Left lobe of liver (tissue), 2 donors: ENCODE measurements at places on chromosomes 2 and 18. TPM values are rescaled to one million over a fixed set of nuclear protein-coding genes. Genes with fewer than 3 reads are reported as not detected.

DNA sequence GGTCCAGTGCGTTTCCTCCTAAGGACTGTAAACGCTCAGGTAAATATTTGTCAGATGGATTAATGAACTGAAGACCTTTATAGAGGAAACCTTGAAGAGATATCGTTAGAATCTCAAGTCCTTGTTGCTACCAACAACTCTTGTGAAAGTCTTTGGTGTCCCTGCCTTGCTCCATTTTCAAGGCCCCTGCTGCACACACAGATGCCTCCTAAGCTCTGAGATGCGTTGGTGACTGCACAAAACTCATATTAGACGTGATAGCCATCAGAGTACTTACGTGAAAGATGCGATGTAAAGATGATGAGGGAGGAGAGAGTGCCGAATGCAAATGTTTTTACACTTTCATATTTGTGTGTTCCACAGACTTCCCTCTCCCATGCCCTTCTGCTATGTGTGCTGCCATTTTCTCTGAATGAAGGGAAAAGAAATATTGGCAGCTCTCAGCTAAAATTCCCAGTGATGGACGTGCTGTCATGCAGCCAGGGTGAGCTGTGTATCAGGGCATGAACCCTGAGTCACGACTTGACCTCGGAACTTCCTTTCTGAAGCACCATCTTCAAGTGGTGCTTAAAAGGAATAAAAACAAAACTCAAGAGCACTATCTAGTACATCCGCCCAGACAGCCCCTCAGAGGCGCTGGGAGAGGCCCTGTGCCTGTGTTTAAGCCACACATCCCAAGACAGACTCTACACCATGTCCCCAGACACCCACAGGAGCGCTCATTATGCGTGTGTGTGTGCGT is 117.4 kb downstream of the FAM210A start:
- DNase-seq, result no peak

SIX3 gene
- total RNA-seq, result not detected

REG1B gene
- total RNA-seq, result 4.9 TPM

GRCh38 chr2:48749291-48750127 is 6.0 kb downstream of the LHCGR start:
- DNase-seq, result no peak

GRCh38 chr2:128282246-128282975 is 36.3 kb downstream of the HS6ST1 start:
- no peak for DNase-seq

ST8SIA3 gene
- not detected for total RNA-seq

ANKRD62 gene
- not detected for total RNA-seq

ALMS1 gene
- total RNA-seq, result 6.0 TPM

DNA sequence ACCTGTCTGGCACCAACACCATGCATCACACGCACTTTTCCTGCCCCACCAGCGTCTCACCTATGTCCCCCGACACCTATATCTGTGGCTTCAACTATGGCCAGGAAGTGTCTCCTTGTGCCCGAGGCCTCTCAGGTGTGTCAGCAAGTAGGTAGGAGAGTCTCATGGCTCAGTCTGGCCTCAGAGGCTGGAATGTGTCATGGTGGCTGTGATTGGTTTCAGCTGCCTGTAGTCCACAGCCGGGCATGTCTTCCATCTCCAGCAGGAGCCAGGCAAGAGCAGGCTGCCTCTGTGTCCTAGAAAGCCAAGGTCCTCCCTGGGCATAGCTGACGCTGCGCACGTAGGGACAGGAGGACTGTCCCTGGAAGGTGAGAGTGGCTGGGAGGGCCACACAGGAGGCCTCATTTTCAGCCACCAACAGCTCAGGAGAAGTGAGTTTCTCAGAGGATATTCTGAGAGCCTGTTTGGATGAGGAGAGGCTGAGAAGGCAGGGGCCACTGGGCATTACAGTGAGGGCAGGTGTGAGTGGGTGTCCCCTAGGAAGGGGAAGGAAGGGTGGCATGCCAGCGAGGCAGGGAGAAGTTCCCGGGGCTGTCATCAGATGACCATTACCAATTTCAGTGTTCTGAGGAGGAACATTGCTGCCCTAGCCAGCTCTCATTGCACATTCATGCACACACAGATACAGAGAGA is 47.2 kb downstream of the SDC1 start:
- peak; percentile 48 for DNase-seq

- no peak for DNase-seq
These were observed 356.9 kb downstream of the SETBP1 start for GRCh38 chr18:45037618-45038017.

DNA sequence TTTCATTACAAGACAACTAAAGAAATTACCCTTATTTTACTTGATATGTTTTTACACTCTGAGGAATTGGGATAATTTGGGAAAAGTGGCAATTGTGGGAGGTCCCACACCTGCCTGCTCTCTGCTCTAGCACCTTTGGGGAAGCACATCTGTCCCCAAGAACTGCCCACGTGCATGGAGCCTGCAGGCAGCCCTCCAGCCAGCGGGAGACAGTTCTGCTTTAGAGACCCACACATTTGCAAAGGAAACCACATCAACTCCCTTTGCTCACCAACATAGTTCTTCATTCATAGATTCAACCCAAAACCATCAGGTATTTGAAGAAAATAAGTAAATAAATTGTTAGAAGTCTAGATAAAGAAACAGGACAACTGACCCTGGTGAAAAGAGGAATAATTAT is 239.9 kb upstream of the ID2 start:
- no peak for DNase-seq

DNA sequence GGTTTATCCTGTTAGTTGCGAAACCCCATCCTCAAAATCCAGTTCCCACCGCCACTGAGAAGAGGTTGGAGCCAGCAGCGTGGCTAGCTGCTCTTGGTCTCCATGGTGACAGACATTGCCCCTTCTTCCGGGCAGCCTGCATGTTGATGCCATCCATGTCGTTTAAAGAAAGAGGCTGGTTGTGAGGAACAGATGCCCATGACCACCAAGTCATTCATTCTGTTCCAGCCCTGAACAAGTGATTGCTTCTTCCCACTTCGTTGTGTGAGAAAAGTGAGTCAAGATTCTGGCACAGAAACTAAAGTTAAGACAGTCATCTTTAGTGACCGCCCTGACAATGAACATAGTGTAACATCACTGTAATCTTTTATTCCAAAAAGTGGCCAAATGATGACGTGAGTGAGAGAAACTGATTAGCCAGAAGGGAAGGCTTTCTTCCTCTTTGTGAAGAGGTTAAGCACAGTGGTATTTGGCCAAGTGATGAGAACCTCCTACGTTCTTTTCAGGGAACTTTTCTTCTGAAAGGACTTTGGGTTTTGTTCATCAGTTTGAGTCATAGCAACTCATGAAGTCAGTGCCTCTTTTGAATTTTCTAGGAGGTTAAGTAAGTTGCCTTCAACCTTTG is 272.5 kb downstream of the GALR1 start:
- DNase-seq, result no peak

- DNase-seq, result no peak
These were observed 23.2 kb downstream of the FAM124B start for GRCh38 chr2:224378701-224379097.

DNA sequence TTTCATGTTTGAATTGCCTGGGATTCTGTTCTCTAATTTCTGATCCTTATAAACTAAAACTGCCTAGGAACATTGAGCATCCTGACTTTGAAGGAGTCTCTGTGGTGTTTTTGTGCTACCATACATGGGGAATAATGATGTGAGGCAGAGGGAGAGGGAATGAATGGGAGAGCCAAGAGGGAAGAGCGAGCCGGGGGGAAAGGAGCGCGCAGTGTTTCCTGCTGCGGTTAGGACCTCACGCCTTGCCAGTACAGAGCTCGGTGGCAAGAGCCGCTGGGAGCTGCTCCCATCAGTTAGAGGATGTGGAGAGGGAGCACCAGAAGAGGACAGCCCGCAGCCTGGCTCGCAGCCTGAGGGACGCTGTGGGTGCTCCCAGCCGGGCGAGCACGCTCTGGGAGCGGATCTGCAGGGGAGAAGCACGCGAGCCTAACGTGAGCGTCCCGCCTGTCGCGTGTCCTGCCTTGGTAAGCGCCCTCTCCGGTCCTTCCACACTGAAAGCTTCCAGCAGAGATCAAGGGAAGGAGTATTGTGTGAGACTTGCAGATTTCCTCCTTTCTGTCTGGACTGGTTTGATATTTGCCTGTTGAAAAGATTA is 114.7 kb downstream of the FAM210A start:
- no peak for DNase-seq

TUBA4A gene
- total RNA-seq, result 29.0 TPM

PLEK gene
- total RNA-seq, result 2.9 TPM

TXNDC2 gene
- total RNA-seq, result not detected

ALK gene
- total RNA-seq, result not detected

DNA sequence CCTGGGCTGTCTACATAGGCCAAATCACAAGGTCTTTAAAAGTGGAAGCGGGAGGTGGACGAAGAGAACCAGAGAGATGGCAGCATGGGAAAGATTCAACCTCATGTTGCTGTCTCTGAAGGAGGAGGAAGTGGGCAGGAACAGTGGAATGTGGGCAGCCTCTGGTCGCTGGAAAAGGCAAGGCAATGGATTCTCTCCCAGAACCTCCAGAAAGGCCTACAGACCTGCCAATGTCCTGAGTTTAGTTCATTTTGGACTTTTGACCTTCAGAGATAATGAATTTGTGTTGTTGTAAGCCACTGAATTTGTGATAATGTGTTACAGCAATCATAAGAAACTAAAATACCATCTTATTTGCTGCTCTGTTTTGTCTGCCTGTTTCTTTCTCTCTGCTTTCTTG is 122.5 kb downstream of the RNF152 start:
- no peak for DNase-seq

DNA sequence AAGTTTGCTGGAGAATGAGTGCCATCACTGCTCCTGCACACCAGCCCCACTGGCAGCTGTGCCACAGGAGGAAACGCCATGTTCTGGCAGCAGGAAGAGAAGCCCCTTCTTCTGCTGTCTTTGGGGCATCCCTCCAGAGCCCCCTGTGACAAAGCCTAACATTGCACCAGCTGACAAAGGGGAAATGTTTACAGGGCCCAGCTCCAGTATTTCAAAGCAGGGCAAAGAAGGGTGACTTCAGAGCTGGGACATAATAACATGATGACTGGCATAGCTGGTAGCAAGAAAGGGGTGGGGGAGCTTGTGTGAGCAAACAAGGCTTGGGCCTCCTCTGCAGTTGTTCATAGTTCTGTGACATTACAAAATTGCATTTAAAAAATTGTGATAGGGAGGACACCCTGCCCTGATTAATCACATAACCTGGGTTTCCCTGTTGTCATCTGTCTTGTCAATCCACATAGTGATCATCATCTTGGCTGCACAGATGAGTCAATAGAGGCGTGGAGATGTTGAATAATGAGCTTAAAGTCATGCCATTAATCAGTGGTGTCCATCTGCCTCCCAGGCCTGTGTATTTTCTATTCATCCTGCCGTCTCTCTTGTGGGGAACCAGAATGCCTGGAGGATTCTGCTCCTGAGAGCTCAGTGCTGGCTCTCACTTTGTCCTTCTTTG is 29.1 kb upstream of the PDIA6 start:
- no peak for DNase-seq

SGPP2 gene
- total RNA-seq, result 0.23 TPM

DNA sequence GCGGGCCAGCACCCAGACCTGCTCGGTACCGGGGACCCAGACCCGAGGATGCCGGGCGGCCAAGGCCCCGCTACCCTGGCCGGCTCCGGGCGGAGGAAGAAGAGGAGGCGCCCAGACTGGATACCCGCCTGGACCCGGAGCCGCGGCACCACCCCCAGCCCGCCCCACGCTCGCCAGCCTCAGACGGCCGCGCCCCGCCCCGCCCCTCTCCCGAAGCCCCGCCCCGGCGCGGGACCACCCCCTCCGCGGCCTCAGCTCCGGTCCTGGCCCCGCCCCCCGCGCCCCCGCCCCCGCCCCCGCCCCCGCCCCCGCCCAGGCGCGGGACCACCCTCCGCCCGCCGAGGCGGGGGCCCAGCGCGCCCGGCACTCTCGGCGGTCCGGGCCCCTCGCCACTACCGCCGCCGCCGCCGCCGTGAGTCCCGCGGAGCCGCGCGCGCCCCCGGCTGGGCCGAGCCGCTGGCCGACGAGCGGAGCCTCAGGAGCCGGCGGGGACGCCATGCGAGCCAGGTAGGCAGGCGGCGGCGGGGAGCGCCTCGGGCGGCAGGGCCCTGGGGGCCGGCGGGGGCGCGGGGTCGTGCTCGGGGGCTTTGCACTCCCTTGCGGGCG is at the start of gene SH3BP4:
TSS of gene SH3BP4 (plus strand) at position 354 of the 606 bp plus-strand sequence. CDS start 82,986 bp downstream, outside the sequence.
- peak; percentile 91 for DNase-seq

- no peak for DNase-seq
These were observed 32.4 kb upstream of the SLC35F6 start for GRCh38 chr2:26731714-26732113.

PCARE gene
- not detected for total RNA-seq

SPATA3 gene
- not detected for total RNA-seq

- DNase-seq, result peak; percentile 35
These were observed 325.8 kb downstream of the DYSF start for GRCh38 chr2:71778936-71779773.

LHCGR gene
- total RNA-seq, result not detected

TRABD2A gene
- 0.68 TPM for total RNA-seq

CD226 gene
- 1.5 TPM for total RNA-seq

DNA sequence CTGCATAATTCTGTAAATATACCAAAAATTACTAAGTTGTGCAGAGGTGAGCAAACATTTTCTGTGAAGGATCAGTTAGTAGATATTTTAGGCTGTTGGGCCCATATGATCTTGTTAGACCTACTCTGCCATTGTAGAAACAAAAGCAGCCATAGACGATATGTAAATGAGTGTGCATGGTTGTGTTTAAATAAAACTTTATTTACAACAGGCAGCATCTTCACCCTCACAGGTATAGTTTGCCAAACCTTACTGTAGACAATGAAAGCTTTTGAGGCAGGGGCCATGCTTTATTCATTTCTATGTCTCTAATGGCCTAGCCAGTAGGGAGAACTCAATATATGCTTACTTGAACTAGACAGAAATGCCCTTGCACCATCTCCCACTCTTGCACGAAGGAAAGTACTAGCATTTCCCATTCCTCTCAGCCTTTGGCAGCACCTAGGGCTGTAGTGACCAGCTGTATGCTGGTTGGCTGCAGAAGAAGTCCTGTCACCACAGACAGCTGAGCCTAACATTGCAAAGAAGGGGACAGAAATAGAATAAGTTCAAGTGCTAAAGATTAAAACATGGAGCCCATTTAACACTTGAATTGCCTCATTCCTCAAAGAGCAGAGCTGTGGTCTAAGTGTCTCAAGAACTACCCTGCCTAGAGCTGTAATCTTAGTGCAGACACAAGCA is 305.1 kb upstream of the MGAT5 start:
- DNase-seq, result no peak

REG3A gene
- 0.45 TPM for total RNA-seq

DNA sequence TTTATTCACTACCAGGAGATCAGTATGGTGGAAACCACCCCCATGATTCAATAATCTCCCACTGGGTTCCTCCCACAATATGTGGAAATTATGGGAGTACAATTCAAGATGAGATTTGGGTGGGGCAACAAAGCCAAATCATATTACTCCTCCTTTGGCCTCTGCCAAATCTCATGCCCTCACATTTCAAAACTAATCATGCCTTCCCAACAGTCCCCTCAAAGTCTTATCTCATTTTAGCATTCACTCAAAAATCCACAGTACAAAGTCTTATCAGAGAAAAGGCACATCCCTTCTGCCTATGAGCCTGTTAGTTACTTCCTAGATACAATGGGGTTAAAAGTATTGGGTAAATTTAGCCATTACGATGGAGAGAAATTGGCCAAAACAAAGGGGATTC is 989.5 kb upstream of the CNTNAP5 start:
- DNase-seq, result no peak
